Posterior vena cava (tissue), 2 donors: ENCODE measurements at places on chromosomes 6 and 20.

DNA sequence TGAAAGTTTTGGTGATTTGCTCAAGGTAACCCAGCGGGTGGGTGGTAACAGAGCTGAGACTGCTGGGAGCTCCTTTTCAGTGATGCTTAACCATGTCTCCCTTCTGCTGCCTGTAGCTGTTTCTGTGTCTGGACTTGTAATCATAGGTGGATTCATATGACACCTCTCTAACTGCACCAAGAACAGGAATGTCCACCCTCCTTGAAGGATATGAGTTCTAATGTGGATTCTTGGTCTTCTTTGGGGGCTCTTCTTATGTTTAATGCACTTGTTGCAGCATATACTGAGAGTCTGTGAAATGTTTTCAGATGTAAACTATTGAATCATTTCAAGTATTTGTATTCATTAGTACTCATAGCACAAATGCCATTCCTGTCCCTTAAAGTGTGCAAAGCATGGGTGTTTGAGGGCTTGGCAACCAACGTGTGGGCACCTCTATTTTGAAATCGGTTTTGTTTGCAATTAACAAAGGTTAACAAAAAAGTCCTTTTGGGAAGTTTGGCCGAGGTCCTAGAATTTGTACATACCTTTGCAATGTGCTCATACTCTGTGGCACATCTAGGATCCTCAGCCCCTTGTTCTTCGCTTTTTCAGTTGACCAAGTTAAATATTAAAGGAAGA, 138.0 kb downstream of the SOX4 start:
- DNase-seq = no peak

- no peak for DNase-seq
These were observed 49.8 kb upstream of the MOCS1 start for GRCh38 chr6:39984051-39984450.

DNA sequence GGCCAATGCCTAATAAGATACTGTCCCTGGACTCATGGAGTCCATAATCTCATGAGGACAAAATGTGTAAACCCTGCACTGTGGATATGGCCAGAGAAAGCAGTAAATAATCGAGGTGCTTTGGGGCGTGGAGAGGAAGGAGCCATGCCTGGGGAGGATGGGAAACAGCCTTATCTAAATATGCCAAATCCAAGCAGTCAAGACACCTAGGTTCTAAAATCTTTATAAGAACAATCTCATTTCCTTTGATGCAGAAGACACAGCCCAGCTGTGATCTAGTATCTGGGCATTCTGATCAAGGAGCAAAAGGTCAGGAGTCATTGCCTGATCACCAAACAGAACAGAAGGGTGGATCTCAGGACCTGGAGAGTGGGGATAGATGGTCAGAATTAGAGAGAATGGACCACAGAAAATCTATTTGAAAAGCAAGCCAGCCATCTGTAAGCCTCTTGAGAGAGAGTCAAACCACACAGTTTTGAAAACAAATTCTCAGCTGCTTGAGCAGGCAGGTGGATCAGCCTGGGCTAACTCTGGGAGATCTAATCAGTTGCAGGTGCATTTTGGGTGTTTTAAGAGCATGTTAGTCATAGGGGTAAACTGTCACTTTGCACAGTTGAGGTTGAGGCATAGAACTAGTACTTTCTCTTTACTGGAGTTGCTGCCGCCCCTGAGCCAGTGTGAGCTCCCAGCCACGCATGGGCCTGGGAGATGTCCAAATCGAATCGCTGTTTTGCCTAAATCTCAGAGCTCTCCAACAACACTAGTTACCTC, 130.8 kb upstream of the TNFAIP3 start:
- DNase-seq = no peak

GRCh38 chr20:59976156-59976782, 18.0 kb downstream of the CDH26 start:
- no peak for DNase-seq

DNA sequence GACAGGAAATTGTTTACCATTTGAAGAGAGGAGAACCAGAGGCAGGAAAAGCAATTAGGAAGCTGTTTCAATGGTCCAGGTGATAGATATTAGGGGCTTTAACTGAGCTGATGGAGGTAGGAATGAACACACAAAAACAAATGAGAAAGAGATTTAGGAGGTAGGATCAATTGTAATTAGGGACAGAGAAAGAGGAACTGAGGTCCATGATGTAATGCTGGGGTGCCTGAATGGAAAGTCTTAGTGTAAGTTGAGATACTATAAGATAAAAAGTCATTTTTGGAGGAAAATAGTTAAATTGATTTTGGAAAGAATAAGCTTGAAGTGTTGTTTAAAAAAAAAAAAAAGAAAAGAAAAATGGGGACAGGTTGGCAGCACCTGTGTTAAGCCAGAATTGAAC, 58.5 kb upstream of the B3GAT2 start:
- DNase-seq = no peak

DNA sequence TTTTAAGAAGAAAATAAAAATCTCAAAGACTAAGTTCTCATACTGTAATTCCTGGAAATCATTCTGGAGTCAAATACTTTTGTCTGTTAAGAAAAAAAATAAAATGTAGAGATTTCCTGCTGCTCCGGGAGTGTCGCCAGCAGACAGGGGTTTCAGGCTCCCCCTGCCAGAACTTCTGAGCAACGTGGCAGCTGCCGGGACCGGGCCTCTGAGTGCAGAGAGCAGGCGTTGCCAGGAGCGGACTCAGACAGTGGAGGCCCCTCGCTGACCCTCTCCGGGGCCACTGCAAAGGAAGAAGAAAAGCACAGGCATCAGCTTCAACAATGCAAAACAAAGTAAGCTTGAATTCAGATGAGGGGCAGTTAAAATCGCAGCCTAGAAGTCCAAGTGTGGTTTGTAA, 95.5 kb downstream of the THBS2 start:
- peak; percentile 91 for DNase-seq

GRCh38 chr6:142353690-142354089, 51.9 kb downstream of the ADGRG6 start:
- DNase-seq = no peak

DNA sequence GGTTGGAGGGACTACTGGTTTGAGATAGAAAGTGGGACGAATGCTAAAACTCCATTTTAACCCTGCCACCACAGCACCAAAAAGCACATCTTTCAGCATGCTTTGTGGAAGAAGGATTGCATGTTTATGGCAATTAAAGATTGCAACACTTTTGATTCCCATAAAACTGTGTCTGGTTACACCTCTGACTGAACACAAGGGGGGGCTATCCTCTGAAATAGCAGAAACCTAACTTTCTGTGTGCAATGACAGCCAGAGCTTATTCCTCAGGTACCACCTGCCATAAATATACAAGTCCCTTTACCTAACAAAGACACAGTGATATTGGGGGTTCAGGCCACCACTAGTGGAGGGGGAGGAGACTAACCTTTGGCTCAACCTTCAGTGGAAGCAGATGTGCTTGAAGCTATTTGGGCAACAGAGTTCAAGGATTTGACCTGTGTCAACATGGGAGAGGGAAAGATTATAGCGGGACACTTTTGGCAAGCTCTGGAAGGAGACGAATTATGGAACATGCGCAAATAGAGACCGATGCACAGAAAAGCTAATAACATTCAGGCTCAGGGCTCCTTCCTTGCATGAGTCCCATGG, 9.6 kb upstream of the PLG start:
- no peak for DNase-seq
